ENCODE measurements at places on chromosomes 12 and 14.

DNA sequence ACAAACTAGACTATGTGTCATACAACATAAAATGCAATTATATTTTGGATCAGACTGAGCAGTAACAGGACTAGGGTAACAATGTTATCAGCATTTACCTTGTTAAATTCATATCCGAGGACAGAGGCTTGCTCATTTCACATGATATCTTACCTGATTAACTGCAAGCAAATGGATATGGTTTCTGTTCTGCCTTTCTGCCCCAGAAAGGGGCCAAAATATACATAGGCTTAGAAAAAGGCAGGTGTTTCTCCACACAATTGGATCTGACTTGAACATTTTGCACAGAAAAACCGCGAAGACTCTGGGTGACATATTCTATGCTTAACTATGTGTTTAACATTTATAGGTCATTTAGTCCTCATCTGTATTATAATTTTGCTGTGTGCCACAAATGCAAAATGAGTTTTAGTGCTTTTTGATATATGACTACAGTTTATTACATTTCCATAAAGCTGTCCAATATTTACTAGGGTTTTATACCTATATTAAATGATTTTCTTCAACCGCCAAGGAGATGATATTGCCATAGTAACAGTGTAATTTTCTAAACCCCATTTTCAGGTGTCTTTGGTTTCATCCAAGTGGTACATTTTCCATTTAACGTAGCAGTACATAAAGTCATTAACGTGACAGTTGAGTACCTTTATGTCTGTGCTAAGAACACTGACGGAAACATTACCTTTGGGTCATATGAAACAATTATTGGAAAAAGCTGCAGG, 249.3 kb upstream of the KRR1 start:
- DNase-seq, result no peak

DNA sequence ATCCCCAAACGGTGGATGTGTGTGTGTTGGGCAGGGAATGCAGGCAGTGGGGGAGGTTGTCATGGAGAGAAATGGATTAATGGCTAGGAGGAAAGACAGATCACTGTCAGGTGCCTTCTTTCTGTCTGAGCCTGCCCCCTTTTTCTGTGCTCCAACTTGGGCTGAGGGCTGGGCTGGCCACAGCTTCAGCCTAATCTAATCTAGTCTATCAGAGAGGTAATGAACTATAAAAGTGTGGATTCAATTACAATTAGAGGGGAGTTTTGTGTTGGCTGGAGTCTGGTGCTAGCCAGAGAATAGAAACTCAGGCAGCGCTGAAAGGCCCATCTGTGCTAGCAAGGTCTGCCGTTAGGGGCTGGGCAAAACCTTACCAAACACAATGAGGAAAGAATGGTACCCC, 41.2 kb downstream of the NEUROD4 start:
- DNase-seq, result no peak

GRCh38 chr12:9180810-9181209, 27.4 kb downstream of the PZP start:
- DNase-seq, result no peak

- no peak for DNase-seq
Measured at GRCh38 chr12:107779077-107779831, 4.8 kb downstream of the ASCL4 start.

DNA sequence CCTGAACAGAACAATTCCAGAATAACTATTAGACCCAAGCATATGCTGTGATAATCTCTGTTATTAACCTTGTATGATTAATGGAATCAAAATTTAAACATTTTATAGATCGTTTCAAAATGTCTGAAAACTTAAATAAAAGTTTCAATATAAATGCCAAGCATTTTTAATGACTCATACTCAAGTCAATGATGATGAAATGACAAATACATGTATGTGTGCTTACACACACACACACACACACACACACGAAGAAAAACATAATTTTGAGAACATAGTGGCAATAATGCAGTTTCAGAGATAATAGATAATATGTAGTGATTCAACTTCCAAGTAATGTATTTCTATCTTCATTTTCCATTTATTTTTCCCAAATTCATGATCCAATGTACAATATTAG, 384.9 kb upstream of the FOXG1 start:
- DNase-seq, result no peak

DNA sequence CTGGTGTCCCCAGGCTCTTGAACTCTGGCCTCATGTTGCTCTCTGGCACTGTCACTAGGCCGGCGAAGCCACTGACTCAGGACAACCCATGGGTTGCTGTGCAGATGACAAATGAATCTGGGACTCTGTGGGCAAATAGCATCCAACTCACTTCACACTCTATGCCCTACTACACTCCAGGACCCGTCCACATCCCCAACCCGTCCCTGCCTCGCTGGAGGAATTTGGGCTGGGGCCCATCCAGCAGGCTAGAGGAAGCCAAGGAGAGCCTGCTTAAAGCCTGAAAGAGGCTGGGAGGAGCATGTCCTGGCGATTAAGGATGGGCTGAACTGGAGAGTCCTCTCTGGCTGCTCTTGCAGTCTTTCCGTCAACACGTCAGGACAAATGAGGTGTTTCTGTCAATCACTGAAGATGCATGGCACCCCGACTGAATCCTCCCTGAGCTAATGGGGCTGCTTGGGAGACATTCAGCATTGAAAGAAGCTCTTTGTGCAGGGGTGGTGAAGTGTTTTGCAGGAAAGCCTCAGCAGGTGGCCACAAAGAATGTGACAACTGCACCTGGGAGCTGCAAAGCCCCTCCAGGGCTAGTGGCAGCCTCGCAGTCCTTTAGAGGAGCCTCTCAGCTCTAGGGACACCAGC, 71.7 kb downstream of the ANO2 start:
- DNase-seq, result no peak

DNA sequence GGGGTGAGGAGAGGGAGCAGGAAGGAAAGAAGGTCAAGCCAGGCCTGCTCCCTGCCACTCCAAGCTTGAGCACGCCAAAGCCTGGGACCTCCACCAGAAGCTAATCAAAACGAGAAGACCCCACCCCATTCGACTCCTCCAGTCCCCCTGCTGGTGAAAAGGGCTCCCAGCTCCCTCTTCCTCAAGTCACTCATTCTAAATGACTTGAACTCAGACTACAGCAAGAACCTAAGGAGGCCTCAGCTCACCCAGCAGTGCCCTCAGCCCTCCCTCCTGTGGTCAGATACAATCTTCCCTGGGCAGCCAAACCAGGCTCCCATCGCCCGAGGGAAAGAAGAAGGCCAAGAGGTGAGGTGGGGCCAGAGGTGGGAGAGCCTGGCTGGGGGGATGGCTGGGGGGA, 17.4 kb downstream of the HDAC7 start:
- DNase-seq, result no peak

DNA sequence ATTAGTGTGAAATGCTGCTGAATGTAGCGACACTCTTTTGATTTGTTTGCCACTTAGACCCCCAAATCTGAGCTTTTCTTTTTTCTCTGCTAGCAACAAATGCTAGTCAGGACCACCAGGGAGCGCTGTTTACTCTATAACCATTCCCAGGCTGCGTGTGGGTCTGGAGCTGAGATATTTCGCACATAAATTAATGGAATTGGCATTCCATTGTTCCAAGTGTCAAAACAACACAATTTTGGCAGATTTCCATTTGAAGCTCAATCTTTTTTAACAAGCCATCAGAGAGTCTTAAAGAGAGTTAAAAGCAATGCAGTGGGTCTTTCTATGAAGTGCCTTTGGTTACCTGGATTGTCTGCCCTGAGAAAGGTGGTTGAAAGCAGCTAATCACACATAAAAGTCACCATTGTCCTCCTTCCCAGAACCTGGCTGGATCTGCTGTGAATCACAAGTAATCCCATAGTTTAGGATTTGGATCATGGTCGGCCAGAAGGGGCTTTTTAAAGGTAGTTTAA, 7.4 kb upstream of the TMEM132C start:
- DNase-seq, result no peak

GRCh38 chr14:77883847-77884238, 83.9 kb downstream of the ADCK1 start:
- DNase-seq, result no peak

DNA sequence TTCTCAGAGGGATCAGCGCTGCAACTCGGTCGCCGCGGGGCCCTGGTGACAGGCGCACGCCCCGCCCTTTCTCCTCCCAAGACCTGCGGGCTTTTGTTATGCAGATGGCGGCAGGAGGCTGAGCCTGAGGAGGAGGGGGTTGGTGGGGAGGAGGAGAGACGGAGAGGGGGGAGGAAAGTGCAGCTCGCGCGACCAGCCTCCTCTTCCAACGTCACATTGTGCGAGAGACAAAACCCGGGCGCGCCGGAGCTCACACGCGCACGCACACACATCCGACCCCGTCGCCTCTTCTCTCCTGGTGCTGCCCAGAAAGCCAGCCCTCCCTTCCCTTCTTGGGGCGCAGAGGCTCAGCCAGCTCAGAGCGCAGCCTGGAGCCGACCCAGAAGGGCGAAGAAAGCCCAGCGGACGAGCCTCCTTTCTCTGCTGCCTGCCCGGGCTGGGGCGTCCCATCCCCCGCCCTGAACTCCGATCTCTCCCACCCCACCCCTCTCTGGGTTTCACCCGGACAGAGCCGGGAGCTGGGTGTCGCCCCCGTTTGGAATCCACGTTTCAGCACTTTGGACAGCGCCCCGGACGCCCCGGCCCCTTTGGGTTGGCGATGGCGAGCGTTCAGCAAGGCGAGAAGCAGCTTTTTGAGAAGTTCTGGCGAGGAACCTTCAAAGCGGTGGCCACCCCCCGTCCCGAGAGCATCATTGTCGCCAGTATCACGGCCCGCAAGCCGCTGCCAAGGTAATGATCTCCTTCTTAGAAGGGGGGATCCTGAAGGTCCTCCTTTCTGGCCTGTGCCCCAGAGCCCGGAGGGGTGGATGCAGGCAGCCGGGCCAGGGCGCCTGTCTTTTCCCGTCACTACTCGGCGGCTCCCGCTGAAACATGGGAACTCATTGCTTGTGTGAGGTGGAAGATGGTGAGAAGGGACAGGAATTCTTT, at the start of gene SRRM4:
TSS of gene SRRM4 (plus strand) at position 257 of the 927 bp plus-strand sequence. CDS start at position 599, 342 bp downstream.
- no peak for DNase-seq

DNA sequence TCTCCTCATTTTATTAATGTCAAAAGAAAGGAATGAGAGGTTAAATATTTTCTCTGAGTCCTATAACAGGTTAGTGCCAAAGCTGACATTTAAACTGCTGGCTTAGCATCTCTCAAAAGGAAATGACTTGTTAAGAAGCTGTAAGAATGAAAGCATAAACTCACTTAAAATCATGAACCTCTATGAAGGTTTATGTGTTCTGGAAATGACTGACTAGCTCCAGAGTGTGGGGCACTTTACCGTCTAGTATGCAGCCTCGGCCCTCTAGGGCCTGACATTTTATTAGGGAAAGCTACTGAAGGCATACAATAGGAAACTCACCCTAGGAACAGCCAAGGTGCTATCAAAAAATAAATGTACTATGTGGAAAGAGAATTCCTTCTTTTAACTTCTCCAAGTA, 35.1 kb downstream of the SPX start:
- DNase-seq, result no peak

- DNase-seq, result no peak
Measured at GRCh38 chr12:122052285-122052684, 26.3 kb upstream of the MLXIP start.

DNA sequence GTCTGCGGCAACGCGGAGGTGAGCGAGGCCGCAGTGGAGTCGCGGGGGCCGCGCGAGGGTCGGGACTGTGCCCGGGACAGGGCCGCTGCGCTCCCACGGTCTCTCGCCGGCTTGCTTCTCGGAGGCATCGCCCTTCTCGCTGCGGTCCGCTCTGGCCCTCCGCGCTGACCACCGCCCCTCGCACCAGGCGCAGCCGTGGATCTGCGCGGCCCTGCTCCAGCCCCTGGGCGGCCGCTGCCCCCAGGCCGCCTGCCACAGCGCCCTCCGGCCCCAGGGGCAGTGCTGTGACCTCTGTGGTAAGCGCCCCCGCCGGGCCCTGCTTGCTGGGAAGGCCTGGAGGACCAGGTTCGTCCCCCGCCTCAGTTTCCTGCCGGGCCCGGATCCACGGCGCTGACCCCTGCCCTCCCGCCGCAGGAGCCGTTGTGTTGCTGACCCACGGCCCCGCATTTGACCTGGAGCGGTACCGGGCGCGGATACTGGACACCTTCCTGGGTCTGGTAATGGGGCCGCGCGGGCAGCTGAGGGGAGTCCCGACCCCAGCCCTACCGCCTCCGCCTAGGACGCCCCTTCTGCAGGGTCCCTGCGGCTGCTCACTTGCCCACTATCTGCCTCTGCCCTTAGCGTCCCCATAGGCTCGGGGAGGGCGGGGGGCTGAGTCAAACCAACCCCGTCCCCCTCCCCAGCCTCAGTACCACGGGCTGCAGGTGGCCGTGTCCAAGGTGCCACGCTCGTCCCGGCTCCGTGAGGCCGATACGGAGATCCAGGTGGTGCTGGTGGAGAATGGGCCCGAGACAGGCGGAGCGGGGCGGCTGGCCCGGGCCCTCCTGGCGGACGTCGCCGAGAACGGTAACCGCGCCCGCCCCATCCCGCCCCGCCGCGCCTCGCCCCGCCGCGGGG, 7.0 kb downstream of the AMN start:
- no peak for DNase-seq

DNA sequence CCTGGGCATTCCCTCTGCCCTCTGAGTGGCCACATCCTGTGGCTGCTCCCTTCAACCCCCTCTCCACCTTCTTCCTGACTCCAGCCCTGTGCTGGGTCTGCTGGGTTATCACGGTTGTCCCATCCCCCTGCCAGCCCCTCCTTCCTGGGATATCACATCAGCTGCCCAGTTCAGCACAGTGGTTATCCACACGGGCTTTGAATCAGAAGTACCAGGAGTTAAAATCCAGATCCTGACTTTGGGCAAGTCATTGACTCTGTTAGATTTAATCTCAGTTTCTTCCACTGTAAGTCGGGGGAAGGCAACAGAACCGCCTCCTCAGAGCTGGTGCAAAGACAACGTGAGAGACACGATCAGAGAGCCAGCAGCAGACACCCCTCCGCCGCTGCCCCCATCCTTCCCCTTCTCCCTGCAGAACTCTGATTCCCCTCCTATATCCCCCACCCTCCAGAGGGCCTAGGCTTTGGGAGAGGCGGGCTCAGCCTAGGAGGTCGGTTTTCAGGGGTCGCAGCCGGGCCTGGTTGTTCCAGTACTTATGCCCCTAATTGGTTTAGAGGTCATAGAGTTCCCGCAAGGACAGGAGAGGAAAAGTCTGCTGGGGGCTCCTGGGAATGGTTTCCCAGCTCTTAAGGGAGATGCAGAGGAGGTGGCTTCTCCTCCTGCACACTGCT, 42.5 kb downstream of the PRIMA1 start:
- no peak for DNase-seq

- DNase-seq, result no peak
Measured at GRCh38 chr14:85556267-85556666, 26.3 kb downstream of the FLRT2 start.

DNA sequence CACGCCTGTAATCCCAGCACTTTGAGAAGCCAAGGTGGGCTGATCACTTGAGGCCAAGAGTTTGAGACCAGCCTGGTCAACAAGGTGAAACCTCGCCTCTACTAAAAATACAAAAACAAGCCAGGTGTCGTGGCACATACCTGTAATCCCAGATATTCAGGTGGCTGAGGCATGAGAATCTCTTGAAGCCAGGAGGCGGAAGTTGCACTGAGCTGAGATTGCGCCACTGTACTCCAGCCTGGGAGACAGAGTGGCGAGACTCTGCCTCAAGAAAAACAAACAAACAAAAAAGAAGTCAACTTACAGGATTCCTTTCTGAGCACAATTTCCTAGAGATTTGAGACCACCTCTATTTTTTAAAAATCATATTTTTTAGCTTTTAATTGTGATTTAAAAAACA, 45.3 kb downstream of the DGLUCY start:
- no peak for DNase-seq
